Occipital lobe (tissue), 3 donors: ENCODE measurements at places on chromosomes 1 and 21.
A peak's percentile ranks its signal among the peaks of the same experiment; 100 is the strongest.

DNA sequence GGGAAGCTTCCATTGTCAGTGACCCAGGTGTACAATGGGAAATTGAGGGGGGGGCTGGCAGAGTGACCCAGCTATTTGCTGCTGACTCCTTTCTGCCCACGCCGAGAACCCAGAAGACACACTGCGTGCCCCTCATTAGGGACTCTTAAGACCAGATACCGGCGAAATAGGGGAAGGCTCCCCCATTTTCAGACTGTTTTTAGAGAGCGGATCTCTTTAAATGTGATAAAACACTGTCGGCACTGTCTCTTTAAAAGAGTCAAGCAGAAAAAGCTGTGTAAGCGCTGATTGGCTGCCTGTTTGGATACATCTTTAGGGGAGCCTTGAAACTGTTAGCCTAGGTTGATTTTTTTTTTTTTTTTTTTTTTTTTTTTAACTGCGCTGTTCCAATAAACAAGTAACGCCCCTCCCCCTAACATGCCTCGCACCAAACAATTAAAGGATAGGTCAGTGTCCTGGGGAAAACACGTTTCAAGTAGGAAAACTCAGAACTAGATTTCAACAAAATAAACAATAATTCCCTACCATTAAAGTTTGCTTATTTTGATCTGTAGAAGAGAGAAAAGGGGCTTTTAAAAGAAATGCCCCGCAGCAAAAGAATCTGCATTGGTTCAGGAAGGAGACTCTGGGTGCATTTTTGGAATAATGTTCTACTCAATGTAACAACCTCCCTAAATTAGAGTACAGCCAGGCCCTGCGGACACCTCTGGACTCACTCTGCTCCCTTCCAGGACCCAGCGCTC is 1.4 kb upstream of the SSBP3 start:
- DNase-seq = peak; percentile 28

DNA sequence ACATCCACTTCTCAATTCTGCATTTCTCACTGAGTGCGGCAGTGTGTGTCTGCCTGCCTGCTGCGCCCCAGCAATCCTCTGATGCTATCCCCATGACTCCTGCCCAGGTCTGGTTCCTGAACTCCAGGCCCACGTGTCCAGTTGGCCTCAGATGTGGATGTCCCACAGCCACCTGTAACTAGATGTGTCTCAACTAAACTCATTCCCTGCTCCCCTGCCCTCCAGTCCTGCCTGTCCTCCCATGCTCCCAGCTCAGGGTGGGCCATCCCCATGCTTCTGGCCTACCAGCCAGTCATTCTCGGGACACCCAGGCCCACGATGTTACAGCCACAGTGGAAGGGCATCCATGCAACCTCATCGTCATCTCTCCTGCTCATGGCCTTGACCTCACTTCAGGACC is 76.8 kb downstream of the STUM start:
- DNase-seq = no peak

DNA sequence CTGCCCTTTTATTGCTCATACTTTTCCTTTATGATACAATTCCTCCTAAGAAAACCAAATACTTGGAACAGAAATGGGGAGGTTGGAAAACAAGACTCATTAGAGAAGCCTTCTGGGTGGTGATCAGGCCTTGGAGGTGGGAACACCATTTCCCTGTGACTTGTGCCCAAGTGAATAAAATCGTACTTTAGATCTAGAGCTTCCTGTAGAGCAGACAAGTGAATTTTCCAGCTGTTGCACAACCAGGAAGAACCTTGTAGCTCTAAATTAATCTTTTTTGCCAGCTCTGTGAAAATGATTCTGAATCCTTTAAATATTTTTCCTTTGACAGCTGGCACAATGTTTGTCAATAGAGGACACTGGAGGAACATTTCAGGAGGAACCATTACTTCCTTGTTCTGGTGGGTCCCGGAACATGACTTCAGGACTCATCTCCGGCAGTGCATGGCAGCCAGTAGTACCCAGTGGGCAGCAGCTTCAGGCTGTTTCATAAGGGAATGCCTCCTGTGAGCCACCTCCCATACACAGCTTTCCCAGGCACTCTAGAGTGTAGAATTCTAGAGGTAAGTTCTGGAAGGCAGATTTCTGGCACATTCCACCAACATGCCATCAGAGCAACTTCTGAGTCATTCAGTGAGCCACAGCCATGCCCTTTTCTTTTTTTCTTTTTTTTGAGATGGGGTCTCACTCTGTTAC is 5.5 kb upstream of the SNAPIN start:
- no peak for DNase-seq

DNA sequence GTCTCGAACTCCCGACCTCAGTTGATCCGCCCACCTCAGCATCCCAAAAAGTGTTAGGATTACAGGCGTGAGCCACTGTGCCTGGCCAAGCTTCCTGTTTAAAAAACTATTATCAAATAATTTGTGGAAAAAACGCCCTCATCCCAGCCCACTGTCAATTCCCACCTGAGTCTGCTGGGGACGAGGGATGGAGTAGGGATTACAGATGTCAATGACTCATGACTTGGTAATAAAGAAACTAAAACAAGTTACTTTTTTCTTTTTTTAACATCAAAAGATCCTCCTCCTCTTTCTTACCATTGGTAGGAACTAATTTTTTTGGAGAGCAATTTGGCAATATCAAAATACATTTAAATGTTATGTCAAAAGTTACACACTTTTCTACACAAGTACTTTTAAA is 9.7 kb downstream of the CNN3 start:
- DNase-seq = no peak

DNA sequence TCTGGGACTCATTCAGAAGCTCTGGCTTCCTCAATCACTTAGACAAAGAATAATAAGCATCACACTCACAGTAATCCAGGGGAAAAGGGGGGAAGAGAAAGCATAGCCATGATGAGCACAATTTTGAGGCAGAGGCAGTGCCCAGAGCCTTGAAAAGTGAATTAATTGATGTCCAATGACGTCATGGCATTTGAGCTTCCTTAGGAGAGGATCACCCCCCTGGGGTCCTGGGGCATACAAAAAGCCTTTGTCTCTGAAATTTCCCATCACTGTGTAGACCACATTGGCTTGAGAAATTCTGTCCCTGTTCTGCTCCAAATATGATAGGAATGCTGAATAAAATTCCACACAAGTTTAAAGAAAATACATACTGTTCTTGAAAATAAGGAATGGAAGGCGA is 84.3 kb upstream of the COA6 start:
- DNase-seq = no peak

GRCh38 chr1:27525296-27526272 is 35.6 kb upstream of the WASF2 start:
- peak; percentile 38 for DNase-seq

- DNase-seq = peak; percentile 58
These were observed 522 bp downstream of the TMEM59 start for GRCh38 chr1:54052431-54052933.

DNA sequence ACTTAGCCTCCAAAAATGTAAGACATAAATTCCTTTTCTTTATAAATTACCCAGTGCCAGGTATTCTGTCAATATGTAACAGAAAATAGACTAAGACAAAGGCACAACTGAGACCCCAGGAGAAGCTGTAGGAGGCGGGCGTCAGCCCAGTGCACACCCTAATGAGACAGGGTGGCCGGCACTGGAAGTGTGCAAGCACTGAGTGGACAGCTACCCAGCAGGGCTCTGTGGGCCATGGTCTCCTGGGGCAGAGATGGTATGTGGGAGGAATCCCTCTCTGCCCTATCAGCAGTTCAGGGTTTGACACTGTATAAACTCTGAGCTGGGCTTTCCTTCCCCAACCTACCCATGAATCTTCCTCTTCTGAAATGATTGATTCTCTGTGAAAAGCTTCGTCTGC is 139.5 kb downstream of the GLIS1 start:
- no peak for DNase-seq

GRCh38 chr1:14738647-14739046 is 140.2 kb downstream of the KAZN start:
- DNase-seq = no peak

DNA sequence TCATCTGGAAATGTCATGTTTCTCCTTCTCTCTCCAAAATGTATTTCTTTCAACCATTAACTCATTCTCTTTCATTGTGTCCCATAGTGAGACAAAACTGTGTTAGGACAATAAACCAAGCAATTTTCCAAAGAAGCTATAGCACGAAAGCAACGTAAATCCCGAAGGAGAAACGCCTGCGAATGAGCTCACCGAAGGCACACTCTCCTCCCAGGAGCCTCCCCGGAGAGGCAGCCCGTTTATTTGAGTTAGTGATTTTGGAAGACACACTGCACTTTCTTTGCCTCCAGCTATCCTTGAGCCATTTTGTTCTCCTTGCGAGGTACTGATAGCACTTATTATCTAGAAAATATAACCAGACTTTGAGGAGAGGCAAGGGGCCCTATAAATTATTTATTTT is 41.2 kb downstream of the RSPH1 start:
- DNase-seq = no peak

- DNase-seq = no peak
These were observed 3.1 kb upstream of the TXNIP start for GRCh38 chr1:145999321-146000024.

GRCh38 chr1:94095744-94096469 is 25.0 kb downstream of the ABCA4 start:
- no peak for DNase-seq

DNA sequence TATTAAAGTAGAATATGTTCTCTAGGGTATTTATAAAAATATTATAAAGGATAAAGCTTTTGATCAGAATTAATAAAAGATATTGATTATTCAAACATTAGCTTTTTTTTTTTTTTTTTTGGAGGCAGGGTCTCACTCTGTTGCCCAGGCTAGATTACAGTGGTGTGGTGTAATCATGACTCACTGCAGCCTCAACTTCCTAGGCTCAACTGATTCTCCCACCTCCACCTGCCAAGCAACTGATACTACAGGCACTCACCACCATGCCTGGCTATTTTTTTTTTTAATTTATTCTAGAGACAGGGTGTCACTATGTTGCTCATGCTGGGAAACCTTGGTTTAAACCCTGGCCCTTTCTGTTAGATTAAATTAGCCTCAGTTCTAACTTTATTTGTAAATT is 188.3 kb downstream of the CLEC20A start:
- no peak for DNase-seq

DNA sequence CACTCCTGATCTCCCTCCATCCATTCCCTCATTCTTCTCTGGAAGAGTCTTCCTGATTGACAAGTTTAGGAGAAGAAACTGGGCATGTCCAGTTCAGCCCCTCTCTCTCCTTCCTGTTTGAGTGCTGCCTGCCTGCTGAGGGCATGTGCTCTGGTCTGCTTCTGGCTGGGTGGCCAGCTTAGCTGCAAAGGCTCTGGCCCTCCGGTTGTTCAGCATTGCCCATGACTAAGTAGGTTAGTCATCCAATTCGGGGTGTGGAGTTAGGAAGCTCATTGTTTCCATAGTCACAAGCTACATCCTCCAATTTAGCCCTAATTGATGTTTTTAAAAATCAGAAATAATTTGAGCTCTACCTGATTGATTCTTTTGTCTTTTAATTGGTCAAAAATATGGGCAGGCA is 25.6 kb upstream of the PLA2G2E start:
- no peak for DNase-seq

- no peak for DNase-seq
These were observed 160.2 kb upstream of the FGGY start for GRCh38 chr1:59136541-59137275.

- DNase-seq = no peak
These were observed 38.8 kb downstream of the PDPN start for GRCh38 chr1:13622446-13622845.

DNA sequence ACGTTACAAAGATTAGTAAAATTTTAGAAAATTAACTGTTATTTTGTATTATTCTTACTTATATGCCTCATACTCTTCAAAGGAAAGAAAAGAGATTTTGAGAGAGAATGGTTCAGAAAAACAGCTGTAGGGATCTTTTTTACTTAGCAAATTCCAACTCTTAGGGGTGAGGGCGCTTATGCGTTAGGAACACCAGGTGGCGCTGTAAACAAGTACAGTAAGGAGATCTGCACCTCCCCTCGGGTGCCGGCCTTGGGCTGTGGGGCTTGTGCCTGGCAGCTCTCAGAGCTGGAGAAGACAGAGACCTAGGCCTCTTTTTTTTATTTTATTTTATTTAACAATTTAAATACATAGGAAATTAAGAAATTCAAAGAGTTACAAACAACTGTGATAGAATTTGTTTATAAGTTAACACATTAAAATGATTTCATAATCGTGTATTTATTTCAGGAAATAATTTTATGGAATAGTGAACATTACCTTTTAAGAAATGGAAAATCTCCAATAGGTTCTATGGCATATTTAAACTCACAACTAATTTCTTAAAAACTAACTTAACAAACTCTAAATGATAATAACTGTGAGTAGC is 32.6 kb downstream of the UTP25 start:
- DNase-seq = peak; percentile 51

GRCh38 chr21:34078915-34079314 is 5.5 kb downstream of the MRPS6 start:
- DNase-seq = no peak
